ENCODE measurements at places on chromosomes 1 and 21.

DNA sequence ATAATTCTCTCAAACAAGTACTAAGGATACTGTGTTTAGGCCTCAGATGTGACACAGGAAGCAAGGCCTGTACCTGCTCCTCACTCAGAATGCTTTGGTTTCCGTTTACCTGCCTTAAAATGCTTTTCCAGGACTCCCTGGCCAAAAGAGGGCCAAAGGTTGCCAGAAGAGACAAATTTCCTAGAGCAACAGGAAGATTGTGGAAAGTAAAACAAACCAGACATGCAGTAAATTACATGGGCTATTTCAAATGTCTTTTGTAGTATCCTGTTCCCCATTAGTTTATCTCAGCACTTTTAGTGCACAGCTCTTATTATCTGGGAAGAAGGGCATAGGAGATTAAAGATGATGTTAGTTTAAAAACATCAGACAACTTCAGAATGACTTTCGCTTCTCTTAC lies 280.0 kb downstream of the NFIA start:
- DNase-seq, result no peak

DNA sequence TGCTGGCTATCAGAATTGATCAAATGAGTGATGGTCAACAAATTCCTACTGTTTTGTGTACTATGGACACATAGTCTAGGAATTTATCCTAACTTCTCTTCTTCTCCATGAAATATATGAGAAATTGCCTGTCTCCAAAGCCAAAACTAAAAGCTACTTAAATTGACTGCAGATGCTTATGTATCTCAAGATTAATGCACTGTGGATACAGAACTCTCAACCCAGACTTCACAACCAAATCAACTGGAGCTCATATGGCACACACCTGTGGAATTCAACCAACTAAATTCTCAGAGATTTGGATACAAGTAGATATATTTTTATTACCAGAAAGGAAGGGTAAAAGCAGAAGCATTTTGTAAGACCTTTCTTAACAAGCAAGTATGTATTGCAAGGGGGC lies 566.1 kb downstream of the LTN1 start:
- DNase-seq, result no peak

GRCh38 chr1:19009882-19010321 lies 53.4 kb upstream of the IFFO2 start:
- DNase-seq, result peak; percentile 63

GRCh38 chr1:229822026-229822425 lies 196.0 kb downstream of the URB2 start:
- DNase-seq, result no peak

DNA sequence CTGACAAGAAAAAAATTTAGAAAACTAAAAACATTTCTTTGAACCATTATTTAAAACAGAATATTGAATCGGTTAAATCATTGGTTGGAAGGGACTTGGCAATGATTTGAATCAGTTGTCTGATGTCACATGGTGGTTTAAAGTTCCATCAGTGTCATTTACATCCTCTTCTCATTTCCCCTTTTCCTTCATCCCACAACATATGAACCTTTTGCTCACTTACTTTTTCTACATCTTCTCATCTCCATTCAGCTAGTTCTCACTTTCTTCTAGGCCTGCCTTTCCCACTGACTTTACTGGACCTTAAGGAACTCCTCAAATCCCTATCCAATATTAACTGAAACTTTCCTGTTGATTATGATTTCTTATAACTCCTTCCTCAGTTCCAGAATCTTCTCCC lies 58.5 kb downstream of the PHACTR4 start:
- DNase-seq, result no peak

DNA sequence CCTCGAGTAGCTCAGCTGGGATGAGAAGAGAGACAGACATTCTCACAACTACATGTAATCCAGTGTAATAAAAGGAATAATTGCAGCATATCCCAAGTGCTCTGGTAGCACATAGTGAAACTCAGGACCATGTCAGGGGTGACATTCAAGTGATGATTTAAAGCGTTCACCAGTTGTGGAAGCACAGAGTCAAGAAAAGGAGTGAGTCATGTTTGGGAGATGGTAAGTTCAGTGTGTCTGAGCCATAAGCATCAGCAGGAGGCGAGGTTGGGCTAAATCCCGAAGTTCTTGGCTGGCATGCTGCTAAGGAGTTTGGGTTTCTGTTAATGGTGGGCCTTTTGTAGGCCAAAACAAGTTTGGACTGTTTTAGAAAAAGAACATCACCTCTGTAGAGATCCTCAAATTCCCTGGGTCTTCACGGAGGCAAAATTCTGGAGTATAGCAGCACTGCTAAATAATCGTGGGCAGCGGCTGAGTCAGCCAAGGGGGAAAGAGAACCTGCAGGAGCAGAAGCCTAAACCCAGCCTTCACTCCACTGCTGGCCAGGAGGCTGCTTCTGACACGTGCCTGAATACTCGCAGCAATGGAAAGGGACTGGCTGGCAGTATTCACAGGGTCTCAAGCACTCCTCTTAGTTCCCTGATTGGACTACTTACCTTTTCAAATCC lies 7.2 kb upstream of the NHLH1 start:
- DNase-seq, result no peak

Measured in dermis microvascular lymphatic vessel endothelial cell (primary cell).